ENCODE measurements at places on chromosomes 7 and 10.

GRCh38 chr10:35353805-35354204 is 17.5 kb downstream of the CCNY start:
- no peak for DNase-seq

- DNase-seq, result no peak
Observed at GRCh38 chr10:623477-624311, 65.8 kb downstream of the DIP2C start.

DNA sequence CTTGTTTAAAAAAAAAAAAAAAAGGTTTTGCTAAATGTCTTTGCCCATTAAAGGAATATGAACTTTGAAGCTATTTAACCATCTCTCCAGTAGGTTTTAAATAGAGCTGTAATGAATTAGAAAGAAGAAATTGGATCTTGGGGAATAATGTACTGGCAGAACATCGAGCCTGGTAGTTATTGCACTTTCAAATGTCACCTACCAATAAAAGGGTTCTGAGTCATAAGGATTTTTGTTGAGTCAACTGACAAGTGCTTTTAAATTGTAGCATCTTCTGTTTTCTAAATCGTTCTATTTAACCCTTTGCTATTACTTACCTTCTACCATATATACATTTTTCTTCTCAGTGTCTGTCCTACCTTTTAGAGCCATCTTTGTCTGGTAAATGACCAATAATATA is 10.7 kb downstream of the CUTC start:
- no peak for DNase-seq

DNA sequence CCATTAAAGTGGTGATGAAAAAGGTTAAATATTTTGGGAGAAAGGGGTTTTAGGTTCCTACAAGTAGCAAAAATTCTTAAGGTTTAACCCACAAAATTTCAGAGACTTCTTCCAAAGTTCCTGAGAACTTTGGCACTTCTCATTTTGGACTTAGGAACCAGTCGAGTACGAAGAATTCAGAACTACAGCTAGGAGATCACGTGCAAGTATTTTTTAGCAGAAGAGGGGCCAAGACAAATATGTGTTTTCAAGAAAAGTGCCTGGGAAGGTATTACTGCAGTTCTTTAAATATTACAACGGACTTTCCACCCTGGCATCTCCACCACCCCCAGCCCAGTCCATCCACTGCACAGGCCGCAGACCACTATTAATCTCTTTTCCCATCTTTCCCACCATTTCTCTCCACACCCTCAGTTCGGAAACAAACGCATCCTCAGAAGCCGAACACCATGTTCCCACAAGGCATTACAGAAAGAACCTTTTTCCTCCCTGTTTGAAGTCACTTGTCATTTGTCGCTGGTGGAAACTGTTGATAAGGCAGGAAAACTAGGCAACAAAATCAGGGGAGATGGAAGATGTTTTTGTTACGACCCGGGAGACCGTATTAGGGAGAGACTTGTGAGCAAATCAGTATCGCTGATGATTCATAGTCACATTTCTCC is 7.1 kb downstream of the INHBA start:
- DNase-seq, result no peak

- DNase-seq, result no peak
Observed at GRCh38 chr7:142711196-142711595, 38.1 kb upstream of the PRSS1 start.

DNA sequence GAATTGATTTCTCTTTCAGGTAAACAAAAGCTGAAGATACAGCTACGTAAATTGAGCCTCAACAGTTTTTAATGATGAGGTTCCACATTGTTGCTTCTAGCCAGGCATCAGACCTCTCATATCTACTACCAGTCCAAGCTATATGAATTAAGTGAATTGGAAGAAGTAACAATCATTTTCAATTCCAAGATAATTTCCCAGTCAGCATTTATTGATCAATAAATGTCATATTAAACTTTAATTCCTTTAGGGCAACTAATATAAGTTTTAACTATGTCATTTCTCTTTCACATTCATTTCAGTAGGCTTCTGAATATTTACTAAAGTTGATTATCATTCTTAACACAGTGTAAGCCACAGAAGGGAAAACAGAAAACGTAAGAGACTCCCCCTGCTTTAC is 1413.7 kb upstream of the CELF2 start:
- no peak for DNase-seq

DNA sequence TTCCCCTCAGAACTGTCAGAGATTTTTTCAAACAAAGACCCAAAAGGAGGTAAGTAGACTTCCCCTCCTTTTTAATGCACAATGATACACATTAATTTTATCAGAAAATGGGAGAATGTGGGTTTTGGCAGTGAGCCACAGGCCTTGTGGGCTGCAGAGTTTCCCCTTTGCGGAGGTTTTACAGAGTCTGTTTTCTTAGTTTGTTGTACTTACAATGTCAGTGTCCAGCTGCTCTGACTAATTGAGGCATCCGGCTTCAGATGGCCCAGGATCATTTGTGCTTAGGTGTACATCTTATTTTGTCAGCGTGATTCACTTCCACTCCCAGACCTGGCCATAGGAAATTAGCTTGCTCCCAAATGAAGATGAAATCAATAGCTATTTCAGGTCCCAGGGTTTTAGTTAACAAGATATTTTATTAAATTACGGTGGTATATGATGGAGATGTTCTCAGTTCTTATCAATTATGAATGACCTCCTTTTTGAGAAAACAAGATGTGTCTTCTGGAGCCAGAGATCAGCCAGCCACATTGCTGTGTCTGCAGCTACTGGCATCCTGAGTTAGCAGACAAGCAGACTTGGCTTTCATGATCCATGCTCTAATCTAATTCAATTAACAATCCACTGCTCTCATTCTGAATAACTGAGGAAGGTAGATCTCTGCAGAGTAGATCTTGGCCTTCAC is 1086.6 kb upstream of the SORCS1 start:
- no peak for DNase-seq

DNA sequence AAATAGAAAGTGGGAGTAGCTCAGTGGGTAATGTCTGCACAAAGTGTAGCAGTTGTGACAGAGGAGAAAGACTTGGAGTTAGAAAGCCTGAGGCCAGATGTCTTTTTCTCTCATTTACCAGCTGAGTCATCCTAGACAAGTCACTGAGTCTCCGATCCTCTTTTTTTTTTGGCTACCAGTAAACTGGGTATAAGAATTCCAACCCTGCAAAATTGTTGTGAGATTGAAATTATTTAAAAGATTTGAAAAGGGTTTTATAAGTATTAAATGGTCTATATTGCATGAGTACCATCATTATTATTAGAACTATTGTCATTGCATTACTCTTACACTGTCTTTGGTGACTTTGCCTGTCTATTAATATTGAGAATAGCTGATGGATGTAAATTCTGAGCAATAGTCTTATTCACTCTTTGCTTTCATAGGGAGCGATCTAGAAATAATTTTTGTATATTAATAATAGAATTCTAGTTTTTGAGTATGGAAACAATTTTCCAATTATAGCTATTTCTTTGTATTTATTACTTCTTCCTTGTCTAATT is 74.0 kb downstream of the ARID5B start:
- no peak for DNase-seq

DNA sequence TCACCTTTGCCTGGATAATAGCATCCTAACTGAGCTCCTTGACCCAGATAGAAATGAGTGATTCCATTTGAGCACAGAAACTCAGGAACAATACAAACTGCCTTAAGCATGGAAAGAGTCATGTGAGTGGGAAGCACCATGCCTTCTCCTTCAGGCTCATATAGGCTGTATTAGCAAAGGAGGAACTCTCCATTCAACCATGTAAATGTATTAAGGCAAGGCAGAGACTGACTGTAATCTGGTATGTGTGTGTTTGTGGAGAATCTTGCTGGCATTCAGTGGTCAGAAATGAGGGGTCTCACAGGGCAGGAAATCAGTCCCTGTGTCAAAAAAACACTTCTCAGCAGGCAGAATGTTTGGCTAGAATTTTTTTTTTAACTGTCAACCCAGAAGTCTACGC is 40.2 kb downstream of the COA1 start:
- DNase-seq, result no peak

GRCh38 chr10:3949711-3950110 is 164.7 kb upstream of the KLF6 start:
- DNase-seq, result no peak
